Pulmonary artery endothelial cell (primary cell): ENCODE measurements at places on chromosomes 3 and 15.

DNA sequence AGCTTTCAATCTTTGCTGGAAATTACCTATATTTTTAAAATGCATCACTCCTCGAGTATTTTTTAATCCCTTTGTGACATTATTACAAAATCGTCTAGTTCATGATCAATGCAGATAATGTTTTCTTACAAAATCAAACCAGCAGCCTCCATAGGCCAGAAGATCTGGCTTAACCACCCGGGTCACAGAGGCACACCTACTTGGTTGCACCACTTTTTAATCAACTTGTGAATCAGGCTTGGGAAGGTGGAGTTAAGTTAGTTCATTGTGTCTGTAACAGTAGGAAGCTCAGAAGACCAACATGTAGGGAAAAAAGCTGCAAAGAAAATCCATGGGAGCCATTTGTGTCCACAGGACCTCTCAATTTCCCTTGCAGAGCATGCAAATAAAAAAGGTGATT is 148.0 kb downstream of the TP63 start:
- DNase-seq: no peak

DNA sequence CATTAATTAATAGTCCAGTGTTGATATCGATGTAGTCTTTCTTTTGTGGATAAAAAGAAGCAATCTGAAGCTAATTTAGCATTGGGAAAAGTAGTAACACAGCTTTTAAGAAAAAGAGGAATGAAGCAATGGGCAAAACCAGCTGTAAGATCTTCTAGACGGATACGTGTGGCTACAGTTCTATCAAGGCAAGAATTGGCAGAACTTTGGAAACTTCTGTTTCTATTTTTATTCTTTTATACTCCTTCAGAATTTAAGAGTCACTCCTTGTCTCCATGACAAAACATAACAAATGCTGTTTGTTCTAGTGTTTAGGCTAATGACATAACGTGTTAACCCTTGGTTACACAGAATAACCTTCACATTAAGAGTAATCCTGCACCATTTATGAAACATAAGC is 289.2 kb downstream of the ROBO2 start:
- DNase-seq: no peak

- DNase-seq: no peak
These were observed 632 bp upstream of the COPS2 start for GRCh38 chr15:49155834-49156627.

- DNase-seq: no peak
These were observed 31.8 kb upstream of the MYZAP start for GRCh38 chr15:57559875-57560274.

GRCh38 chr3:38549957-38550840 is 54.1 kb downstream of the EXOG start:
- no peak for DNase-seq

DNA sequence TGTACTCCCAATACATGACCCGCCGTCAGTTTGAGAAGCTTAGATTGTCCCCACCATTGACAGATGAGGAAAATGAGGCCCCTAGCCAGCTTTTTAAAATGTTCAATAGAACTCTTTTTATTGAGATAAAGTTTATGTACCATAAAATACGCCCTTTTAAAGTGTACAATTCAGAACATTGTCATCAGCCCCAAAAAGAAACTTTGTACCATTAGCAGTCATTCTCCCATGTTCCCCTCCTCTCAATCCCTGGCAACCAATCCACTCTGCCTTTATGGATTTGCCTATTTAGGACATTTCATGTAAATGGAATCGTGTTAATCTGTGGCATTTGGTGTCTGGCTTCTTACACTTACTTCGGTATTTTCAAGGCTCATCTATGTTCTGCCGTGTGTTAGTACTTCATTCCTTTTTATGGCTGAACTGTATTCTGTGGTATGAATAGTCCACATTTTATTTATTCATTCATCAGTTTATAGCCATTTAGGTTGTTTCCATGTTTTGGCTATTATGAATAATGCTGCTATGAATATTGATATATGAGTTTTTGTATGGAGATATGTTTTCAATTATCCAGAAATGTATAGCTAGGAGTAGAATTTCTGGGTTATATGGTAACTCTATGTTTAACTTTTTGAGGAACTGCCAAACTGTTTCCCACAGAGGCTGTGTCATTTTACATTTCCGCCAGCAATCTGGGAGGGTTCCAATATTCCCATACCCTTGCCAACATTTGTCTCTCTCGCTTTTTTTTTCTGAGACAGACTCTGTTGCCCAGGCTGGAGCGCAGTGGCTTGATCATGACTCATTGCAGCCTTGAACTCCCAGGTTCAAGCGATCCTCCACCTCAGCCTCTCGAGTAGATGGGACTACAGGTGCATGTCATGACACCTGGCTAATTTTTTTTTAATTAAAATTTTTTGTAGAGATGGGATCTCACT is 15.3 kb upstream of the PTPN23 start:
- peak; percentile 56 for DNase-seq

DNA sequence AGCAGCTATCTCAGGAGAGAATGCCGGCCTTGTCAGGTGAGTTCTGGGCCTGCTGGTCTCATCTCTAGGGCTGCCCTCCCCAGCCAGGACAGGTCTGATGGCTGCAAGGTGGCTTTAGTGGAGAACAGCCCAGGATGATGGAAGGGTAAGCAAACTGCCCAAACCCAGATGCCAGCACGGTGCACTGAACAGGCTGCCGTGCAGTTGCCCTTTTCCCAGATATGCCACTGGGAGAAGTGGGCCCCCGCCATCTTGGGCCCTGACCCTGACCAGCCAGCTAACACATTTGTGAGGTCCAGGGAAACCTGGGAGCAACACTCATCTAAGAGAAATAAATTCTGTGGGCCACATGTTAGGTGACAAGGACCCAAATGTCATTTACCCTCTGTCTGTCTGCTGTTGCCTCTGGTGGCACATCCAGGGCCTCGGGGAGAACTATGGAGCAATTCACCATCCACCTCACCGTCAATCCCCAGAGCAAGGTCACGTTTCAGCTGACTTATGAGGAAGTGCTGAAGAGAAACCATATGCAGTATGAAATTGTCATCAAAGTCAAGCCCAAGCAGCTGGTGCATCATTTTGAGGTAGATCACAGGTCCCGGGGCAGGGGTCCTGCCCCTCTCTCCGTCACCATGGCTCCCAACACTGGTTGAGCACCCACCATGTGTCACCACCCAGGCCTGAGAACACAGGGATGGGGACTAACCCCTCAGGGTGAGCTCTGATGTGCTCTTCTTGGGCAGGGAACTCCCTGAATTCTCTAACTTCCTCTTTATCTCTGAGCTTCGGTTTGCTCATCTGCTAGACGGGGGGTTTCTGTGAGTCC is 1.8 kb downstream of the ITIH1 start:
- no peak for DNase-seq

GRCh38 chr3:119508172-119508845 is 10.0 kb downstream of the TIMMDC1 start:
- DNase-seq: no peak

DNA sequence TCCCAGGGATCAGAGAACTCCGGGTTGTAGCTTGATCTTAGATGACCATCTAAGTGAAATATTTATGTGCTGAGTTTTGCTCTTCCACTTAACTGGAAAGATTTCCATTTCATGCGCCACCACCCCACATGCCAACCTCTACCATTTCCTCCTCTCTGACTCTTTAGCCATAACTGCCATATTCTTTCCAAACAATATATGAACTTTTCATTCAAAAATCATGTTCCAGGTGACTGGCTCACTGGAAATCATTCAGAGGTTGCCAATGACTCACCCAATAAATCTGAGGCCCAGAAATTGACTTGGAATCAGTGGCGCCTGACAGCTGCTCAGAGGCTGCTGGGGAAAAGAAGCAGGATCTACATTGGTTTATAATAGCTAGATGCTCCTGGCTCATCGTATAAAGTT is 31.6 kb upstream of the FAM174B start:
- no peak for DNase-seq

- no peak for DNase-seq
These were observed 12.3 kb upstream of the DENND4A start for GRCh38 chr15:65804252-65804931.

DNA sequence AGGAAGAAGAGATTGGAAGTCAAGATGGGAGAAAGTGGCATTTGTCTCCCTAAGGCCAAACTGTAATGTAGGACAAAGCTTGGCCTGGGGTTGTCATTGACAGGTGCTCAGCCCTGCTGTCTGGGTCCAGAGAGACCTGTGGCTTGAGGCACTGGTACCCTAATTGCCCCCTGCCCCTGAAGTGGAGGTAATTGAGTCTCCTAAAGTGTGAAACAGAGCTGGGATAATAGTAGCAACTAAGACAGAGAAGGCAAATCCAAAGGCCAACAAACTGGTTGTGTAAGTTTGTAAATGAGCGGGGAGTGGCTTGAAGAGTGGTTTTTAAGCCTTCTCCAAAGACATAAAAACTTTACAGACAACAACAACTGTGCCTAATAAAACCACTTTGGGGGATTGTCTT is 264.2 kb upstream of the ROPN1 start:
- DNase-seq: no peak

- DNase-seq: no peak
These were observed 239.3 kb downstream of the TLE3 start for GRCh38 chr15:69858456-69858855.

- DNase-seq: no peak
These were observed 126.5 kb downstream of the DGKG start for GRCh38 chr3:186235554-186235953.
